ENCODE measurements at places on chromosomes 2 and 18. TPM values are rescaled to one million over a fixed set of nuclear protein-coding genes. Genes with fewer than 3 reads are reported as not detected.

The TBR1 gene
- total RNA-seq: not detected

The RNF103 gene
- 9.3 TPM for total RNA-seq

The CDK5R2 gene
- not detected for total RNA-seq

The HIBCH gene
- 12.2 TPM for total RNA-seq

The PDE1A gene
- total RNA-seq: 2.7 TPM

The PPP3R1 gene
- total RNA-seq: 15.1 TPM

The BCL2 gene
- 2.3 TPM for total RNA-seq

The FHL2 gene
- 398 TPM for total RNA-seq

The PRR30 gene
- total RNA-seq: not detected

The SCN9A gene
- total RNA-seq: 1.8 TPM

The TMEM169 gene
- total RNA-seq: 7.0 TPM

The SERPINB2 gene
- total RNA-seq: not detected

The EVX2 gene
- not detected for total RNA-seq

The PLEKHM3 gene
- total RNA-seq: 3.7 TPM

The COX7A2L gene
- 113 TPM for total RNA-seq

The LAMA3 gene
- total RNA-seq: 45.0 TPM

The HJURP gene
- total RNA-seq: 2.7 TPM

The CMPK2 gene
- 1.1 TPM for total RNA-seq

The LONRF2 gene
- 0.49 TPM for total RNA-seq

Data from mesangial cell (primary cell).